ENCODE measurements at places on chromosomes 11 and 22.
A peak's percentile ranks its signal among the peaks of the same experiment; 100 is the strongest.

- no peak for DNase-seq
These were observed 23.5 kb upstream of the RTL6 start for GRCh38 chr22:44521326-44522074.

DNA sequence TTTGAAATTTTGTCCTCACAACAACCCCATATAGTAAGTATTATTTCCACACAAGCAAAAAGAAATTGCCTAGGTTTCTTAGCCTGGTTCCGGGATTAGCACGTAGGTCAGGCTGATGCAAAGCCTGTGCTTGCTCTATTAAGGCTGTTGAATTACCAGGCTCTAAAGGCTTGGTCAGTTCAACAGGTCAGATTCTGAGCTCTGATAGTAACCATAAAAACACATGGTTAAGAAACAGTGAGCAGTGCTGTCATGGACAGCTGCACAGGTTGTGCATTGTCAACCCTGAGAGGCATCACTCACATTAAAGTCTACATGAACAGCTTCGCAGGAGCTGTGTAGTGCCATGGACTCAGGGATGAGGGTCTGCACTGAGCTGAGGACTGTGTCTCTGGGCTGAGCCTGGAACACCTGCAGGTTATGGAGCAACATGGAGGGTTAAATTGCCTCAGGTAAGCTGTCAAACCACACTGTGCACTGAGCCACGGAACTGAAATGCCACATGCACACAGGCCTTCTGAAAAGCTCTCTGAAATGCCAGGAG lies 98.0 kb downstream of the PIWIL4 start:
- no peak for DNase-seq

- no peak for DNase-seq
These were observed 333.9 kb downstream of the CADM1 start for GRCh38 chr11:115170133-115170815.

DNA sequence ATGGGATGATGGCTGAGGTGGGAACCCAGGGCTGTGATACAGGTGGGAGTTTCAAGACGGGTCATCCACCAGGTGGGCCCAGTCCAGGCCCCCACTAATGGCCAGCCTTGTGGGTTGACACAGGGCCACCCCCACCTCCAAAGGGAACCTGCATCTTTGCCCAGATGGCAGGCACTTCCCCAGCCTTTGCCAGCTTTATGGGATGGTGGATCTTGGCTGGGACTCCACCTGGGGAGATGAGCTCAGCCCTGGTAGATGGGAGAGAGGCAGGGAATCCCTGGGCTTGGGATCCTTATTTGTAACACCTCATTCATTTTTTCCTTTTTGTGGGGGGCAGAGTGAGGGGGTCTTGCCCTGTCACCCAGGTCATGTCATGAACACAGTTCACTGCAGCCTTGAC lies 33.4 kb downstream of the CD82 start:
- no peak for DNase-seq

DNA sequence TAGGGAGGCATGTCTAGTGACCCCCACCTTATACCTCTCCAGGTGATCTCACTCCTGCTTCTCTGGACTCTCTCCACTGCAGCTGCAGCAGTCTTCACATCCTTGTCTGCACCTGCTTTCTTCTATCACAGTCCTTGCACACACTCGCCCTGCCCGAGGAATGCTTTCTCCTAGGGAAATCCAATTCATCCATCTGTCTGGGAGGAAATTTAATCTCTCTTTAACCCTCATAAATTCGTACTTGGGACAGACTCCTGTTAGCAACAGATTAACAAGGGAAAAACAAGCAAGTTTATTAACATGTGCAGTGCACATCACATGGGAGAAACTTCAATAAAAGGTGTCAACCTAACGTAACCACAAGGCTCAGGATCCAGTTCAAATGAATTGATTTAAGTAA lies 11.3 kb upstream of the RCN1 start:
- DNase-seq = no peak

DNA sequence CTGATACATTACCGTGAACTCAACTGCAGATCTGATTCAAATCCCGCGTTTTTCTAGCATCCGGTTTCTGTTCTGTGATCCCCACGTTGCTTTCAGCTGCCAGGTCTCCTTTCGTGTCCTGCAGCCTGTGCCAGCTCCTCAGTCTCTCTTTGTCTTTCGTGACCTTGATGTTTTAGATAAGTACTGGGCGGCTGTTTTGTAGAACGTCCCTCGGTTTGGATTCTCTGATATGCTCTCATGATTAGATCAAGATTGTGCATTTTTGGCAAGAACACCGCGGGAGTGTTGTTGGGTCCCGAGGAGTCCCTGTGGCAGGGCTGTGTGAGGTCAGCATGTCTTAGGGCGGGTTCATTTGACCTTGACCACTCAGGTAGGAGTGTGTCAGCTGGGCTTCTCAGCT lies 38.6 kb downstream of the KCNQ1 start:
- DNase-seq = no peak

DNA sequence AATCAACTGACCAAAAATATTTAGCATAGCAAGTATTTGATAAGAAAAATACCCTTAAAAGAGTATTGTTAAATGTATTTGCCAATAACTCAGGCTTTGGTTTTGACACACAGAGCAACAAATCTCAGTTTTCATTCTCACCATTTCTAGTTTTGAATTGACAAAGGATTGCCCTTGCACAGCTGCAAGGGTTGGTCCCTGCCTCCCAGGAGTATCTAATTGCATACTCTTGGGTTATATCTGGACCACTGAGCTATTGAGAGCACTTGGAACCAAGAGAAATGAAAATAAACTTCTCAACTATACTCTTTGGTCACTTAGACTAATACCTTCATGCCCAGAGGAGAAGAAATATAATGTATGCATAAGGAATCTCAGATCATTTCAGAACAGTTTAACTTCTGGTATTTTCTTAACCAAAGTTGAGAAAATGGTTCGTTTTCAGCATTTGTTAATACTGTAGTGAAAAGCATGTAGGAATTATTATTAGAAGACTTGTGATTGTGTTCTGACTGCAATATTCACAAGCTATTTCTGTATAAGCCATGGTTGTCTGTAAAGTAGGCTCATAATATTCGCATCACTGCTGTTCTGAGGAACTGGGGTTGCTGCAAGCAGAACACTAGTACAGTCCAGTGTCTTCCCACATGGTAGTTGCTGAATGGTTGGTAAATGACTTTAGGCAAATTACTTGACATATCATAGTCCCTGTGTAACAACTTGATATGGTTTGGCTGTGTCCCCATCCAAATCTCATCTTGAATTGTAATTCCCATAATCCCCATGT lies 7.9 kb downstream of the C2CD3 start:
- peak; percentile 27 for DNase-seq

- DNase-seq = no peak
These were observed 129.9 kb downstream of the WT1 start for GRCh38 chr11:32305460-32305859.

- DNase-seq = no peak
These were observed 9.5 kb downstream of the JAML start for GRCh38 chr11:118215262-118215661.

GRCh38 chr11:12381875-12382274 lies 4.5 kb downstream of the PARVA start:
- DNase-seq = no peak

GRCh38 chr11:29985248-29985647 lies 31.6 kb downstream of the KCNA4 start:
- no peak for DNase-seq

GRCh38 chr11:14141676-14142075 lies 179.2 kb downstream of the SPON1 start:
- DNase-seq = no peak

- no peak for DNase-seq
These were observed 72.3 kb downstream of the ARFGAP2 start for GRCh38 chr11:47104261-47104950.

DNA sequence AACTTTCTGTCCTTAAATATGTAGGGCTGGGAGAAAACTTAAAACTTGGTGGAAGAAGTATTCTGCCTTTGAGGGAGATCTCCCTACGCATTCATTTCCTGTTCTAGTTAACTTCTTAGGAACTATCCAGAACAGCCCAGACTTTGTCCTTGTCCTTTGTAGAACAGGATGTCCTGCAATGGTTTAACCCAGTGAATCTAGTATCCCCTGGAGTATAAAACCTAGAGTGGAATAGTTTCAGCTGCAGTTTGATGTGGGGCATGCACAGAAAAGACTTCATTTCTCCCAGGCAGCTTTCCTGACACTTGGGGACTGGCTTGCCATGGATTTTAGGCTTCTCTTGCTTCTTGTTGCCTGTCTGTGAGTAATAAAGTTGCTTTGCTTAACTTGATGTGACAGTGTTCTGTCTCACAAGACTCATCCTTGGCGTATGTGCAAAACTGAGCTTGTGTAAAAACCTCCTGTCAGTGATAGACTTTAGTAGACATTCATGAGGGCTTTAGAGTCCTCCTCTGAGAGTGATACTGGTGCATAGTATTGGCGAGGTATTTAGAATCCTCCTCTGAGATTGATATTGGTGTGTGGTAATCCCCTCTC lies 28.2 kb downstream of the ARHGAP42 start:
- DNase-seq = no peak

GRCh38 chr22:49017482-49018329 lies 810.0 kb downstream of the BRD1 start:
- no peak for DNase-seq

DNA sequence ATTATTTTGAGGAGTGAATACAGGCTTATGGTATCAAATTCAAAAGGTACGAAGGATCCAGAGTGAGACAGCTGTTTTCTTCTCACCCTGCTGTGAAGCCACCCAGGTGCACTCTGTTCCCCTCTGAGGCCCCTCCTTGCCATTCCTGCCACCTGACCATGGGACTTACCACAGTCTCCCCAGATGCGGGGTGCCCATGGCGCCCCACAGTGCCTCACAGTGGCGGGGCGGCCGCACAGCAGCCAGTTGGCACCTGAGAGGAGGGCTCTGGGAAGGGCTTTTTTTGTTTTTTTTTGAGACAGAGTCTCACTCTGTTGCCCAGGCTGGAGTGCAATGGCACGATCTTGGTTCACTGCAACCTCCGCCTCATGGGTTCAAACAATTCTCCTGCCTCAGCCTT lies 151.7 kb downstream of the CEP164 start:
- no peak for DNase-seq

DNA sequence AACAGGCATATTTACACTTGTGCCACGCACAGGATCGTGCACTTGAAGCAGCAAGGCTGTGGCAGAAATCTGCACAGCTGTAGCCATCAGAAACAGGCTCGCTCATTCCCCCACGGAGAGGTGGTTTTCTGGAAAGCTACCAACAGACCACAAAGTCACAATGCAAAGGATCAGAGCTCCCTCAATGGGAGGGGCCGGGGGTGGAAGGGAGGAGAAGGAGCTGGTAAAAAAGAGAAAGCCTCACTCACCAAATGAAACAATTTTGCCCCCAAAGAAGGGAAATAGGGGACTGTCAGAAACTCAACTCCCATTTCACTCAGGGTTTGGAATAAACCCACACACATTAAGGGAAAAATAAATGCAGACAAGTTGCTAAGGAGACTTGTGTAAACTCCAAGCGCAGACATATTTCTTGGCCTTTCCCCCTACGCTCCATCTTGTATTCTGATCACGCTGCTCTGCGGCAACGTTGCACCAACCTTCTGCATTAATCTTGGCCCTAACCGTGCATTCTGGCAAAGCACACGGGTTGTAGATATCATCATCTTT lies 43.2 kb upstream of the BLID start:
- no peak for DNase-seq

GRCh38 chr11:120547811-120548681 lies 36.5 kb downstream of the GRIK4 start:
- DNase-seq = no peak

GRCh38 chr22:29718949-29719898 lies 579 bp upstream of the CABP7 start:
- DNase-seq = no peak

DNA sequence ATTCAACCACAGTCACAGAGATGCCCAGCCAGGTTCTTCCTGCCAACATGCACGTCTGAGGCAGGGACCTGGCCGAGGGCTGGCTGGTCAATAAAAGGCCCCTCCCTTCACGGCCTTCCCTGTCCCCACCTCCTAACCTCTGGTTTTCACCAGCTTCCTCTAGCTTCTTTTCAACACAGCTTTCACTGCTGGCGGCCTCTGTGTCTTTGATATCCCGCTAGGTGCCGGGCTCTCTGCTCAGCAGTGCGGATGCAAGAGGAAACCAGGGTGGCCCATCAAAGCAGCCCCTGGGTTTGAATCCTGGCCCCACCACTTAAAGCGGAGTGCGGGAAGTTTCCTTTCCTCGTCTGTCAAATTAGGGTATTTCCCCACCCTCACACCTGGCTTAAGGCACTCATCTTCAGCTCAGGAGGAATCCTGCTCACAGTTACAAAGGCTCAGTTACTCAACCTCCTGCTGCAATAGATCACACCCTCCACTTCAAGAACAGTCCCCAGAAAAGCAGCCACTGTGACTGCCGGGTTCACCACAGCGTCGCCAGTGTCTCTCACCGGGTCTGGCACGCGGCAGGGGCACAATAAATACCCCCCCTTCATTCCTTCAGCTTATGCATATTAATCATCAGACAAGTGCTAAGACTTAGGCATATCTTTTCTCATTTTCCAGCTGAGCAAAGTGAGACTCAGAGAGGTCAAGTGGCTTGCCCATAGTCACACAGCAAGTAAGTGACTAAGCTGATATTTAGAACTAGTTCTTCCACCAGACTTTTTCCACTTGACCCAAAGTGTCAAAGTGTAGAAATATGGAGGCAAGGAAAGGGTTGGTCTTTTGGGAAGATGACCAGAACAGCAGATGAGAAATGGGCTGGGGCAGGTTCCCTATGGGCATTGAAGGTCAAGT lies 45.7 kb downstream of the TXN2 start:
- peak; percentile 69 for DNase-seq

DNA sequence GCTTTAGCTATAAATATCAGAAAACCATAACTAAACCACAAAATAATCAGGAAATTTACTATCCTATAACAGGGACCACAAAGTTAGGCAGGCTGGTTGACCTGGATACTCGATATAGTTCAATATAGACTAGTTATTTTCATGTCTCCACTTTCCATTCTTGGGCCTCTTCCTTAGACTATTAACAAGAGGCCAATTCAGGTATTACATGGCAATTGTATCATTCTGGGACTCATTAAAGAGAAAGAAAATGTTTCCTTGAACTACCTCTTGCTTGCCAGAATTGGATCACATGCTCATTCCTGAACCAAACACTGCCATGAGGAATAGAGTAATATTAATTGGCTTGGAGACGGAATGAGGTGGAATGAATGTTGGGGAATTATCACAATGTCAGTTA lies 76.0 kb downstream of the EIF3M start:
- no peak for DNase-seq

DNA sequence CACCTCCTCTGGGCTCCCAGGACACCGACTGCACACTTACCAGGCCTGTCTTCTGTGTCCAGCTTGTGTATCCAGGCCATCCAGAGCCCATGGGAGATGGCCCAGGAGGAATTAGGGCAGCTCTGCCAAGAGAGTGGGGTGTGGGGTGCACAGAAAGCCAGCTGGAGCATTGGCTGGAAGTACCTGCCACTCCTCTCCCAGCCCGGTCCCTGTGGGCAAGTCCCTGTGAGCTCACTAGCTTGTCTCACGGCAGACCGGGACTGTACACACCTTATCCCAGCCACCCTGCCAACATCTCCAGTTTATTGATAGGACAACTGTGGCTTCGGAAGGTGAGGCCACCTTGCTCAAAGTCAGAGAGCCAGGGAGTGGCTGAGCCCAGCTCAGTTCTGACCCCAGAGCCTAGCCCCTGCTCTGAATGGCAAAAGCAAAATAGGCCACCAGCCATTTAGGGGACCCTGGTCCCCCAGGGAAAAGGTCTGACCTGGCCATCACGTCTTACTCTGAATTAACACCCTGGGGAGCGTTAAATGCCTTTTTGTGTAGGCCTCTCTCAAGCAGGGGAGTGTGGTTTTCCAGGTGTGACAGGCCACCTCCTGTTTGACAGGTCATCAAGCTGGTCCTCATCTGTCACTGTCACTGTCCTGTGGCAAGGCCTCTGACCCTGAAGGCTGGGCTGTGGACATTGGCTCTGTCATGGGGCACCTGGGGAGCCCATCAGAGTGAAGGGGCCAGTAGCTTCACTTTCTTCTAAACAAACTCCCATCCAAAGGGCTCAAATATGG lies 15.1 kb downstream of the UQCR10 start:
- DNase-seq = no peak

All from GM12864 (cell line).